Ammon's horn (tissue), 1 donor: ENCODE measurements at places on chromosomes 7 and 10.
A peak's percentile ranks its signal among the peaks of the same experiment; 100 is the strongest.

- no peak for DNase-seq
Observed at GRCh38 chr7:158083526-158084310, 503.9 kb downstream of the PTPRN2 start.

- DNase-seq: peak; percentile 50
Observed at GRCh38 chr7:54839575-54840213, 80.7 kb upstream of the SEC61G start.

GRCh38 chr10:13327534-13327933 is 20.6 kb downstream of the SEPHS1 start:
- DNase-seq: no peak

GRCh38 chr10:133141958-133142340 is 18.1 kb upstream of the KNDC1 start:
- no peak for DNase-seq

- no peak for DNase-seq
Observed at GRCh38 chr7:142563470-142563869, 185.8 kb upstream of the PRSS1 start.
